CD4-positive, alpha-beta memory T cell (primary cell): ENCODE measurements at places on chromosomes 12 and 14. TPM values are rescaled to one million over a fixed set of nuclear protein-coding genes. Genes with fewer than 3 reads are reported as not detected.

DNA sequence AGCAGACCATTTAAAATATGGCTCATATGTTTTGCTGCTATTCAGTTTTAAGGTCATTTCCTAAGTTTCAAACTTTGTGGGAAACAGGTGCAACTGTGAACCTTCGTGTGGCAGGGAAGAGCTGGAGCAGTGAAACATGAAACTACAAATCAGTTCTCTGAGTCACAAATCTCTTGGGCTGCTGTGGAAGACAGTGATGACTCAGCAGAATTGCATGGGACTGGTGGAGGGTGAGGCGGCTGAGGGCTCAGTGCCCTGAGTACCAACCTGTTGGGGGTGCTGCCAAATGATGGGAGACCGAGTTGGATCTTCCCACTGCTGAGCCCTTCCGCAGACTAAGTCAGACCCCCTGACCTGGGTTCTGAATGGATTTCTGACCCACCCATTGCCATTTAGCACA, 8.4 kb upstream of the CALM1 start:
- no peak for DNase-seq
- no peak overlapping the region for H3K27ac ChIP-seq
- no peak overlapping the region for H3K4me3 ChIP-seq
- H3K27me3 ChIP-seq = no peaks in the 10 kb centered on the region
- H3K4me1 ChIP-seq = peaks cover 22% of the 10 kb centered on the region

DNA sequence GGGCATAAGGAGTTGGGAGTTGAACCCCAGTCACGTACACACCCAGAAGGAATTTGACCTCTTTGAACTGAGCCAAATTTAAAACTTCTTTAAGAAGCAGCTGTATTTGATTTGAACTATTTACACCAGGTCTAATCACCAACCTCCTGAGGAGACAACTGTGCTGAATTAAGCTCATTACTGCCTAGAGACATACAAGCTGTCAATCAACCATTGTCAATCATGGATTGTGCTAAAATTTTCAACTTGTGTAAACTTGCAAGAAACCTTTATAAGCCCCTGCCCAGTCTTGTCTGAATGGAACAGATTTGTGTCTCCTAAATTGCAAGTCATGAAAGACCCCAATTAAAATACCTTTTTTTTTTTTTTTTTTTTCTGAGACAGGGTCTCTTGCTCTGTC, 44.3 kb upstream of the RESF1 start:
- H3K27me3 ChIP-seq = no peaks in the 10 kb centered on the region
- no peak overlapping the region for H3K27ac ChIP-seq
- no peak for DNase-seq
- no peak overlapping the region for H3K4me3 ChIP-seq
- no peaks in the 10 kb centered on the region for H3K4me1 ChIP-seq

DNA sequence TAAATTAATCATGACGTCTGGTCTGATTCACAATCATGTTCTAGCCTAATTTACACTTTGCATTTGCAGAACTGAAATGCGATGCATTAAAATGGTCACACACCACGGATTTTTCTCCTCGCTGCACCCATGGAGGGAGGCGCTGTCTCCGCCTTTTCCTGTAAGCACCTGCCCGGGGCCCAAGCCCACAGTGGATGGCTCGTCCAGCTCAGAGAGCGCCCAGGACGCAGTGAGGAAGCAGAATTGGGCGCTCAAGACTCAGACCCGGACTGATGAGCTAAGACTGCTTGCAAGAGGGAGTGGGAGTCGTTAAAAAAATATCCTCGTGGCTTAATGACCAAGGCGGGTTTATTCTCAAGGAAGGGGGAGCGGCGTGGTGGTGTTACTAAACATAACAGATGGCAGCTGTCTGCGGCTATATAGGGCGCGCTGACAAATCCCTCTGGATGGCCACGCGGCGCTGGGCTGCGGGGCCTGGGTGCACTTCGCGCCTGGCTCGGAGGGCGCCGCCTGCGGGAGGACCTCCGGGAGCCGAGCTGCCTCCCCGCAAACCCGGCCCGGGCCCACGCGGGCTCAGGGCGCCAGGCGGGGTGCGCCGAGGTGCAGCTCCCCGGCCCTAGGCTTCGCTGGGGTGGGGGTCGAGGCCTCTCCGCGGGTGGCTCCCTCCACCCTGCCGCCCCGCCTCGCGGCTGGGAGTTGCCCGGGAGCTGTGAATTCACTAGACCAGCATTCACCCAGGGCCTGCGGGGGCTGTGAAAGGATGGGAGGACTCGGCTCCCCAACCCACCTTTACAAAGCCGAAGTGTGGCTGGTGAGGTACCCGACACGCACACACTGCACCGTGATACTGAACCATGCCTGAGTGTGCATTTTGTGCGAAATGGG, 78.7 kb downstream of the PPM1A start:
- peaks cover 17% of the 10 kb centered on the region for H3K4me1 ChIP-seq
- H3K27ac ChIP-seq = no peak overlapping the region
- no peak overlapping the region for H3K4me3 ChIP-seq
- no peaks in the 10 kb centered on the region for H3K27me3 ChIP-seq
- DNase-seq = peak; percentile 43

DNA sequence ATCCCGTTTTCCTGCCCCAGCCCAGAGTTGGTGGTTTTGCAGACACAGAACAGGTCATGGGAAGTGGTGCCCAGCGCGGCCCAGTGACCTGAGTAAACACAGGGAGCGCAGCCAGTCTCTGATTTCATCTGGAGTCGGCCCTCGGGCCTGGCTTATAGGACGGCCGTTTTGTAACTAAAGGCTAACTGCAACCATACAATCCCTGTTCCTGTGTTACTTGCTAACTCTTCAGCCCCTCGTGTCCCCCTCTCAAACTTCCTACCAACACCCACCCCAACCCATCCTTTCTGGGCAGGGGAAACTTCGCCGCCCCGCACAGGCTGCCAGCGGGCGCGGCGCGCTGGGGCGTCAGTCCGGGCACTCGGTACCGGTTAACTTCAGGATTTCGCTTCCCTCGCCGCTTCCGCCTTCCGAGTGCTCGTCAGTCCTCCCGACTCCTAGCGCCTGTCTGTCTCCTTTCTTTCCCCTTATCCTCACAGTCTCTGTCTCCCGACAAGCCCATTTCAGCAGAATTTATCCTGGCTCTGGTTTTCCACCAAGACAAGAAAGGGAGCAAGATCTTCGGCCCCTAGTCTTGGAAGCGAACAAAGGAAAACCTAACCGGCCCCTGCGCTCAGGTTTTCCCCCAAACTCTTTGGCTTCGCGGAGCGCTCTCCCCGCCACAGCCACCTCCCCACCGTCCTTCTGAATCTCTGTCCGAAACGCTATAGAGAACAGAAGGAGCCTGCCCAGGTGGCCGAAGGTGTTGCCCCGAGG, 2.0 kb downstream of the SIX1 start:
- H3K27me3 ChIP-seq = peaks cover 73% of the 10 kb centered on the region
- no peaks in the 10 kb centered on the region for H3K36me3 ChIP-seq
- H3K4me1 ChIP-seq = peaks cover 42% of the 10 kb centered on the region
- no peak overlapping the region for H3K27ac ChIP-seq

- H3K27ac ChIP-seq = no peak overlapping the region
- no peaks in the 10 kb centered on the region for H3K36me3 ChIP-seq
- no peak overlapping the region for H3K4me3 ChIP-seq
These were observed 50.0 kb downstream of the SPRING1 start for GRCh38 chr12:116687888-116688287.

GRCh38 chr12:107364875-107365518, 271.6 kb upstream of the CRY1 start:
- no peak overlapping the region for H3K4me3 ChIP-seq
- no peaks in the 10 kb centered on the region for H3K27me3 ChIP-seq
- DNase-seq = no peak
- no peak overlapping the region for H3K27ac ChIP-seq
- H3K36me3 ChIP-seq = no peaks in the 10 kb centered on the region

- no peak overlapping the region for H3K4me3 ChIP-seq
- H3K27me3 ChIP-seq = no peaks in the 10 kb centered on the region
- H3K27ac ChIP-seq = no peak overlapping the region
- peaks cover 8% of the 10 kb centered on the region for H3K4me1 ChIP-seq
- H3K36me3 ChIP-seq = no peaks in the 10 kb centered on the region
These were observed 36.2 kb upstream of the RESF1 start for GRCh38 chr12:31923063-31923412.

DNA sequence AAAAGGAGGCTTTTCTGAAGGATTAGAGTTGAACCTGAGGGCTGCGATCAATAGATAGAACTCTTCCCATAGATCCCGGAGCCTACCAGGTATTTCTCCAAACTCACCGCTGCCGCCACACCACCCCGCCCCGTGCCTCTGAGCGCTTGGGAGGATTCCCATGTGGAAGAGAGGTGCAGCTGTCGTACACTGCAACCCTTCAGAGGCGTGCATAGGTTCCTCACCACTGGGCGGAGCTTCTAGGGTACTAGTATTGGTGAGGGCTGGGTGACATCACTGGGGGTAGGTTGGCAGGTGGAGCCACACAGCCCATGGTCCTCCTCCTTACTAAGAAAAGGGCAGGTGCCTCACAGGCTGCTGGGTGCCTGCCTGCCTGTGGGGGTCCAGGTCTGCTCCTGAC, 127.0 kb downstream of the TSPAN9 start:
- H3K27ac ChIP-seq = no peak overlapping the region
- DNase-seq = no peak
- no peaks in the 10 kb centered on the region for H3K4me1 ChIP-seq
- no peak overlapping the region for H3K4me3 ChIP-seq

DNA sequence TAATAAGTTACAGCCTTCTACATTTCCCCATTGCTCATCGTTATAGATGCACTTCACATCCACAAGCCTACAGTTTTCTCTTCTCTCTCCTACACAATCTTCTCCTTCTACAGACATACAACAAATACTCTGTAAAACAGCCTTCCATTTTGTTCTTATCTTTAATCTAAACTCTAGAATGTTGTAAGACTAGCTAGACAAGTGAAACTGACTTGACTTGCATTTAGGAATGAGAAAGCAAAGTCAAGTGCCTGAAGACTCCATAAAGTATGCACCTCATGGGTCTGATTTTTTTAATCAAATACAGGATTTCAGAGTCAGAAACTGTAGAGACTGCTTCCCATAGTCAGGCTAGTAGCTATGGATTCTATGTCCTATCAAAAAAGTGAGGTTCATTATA, 190.3 kb downstream of the KLHL28 start:
- no peak for DNase-seq
- no peak overlapping the region for H3K27ac ChIP-seq
- H3K4me1 ChIP-seq = no peaks in the 10 kb centered on the region
- no peaks in the 10 kb centered on the region for H3K27me3 ChIP-seq

The TAS2R14 gene
- 1.9 TPM for total RNA-seq

- H3K36me3 ChIP-seq = no peaks in the 10 kb centered on the region
- no peaks in the 10 kb centered on the region for H3K27me3 ChIP-seq
- no peak overlapping the region for H3K4me3 ChIP-seq
- peaks cover 34% of the 10 kb centered on the region for H3K4me1 ChIP-seq
These were observed 10.6 kb upstream of the ANO6 start for GRCh38 chr12:45205165-45205825.

The TAS2R19 gene
- total RNA-seq = 3.1 TPM

DNA sequence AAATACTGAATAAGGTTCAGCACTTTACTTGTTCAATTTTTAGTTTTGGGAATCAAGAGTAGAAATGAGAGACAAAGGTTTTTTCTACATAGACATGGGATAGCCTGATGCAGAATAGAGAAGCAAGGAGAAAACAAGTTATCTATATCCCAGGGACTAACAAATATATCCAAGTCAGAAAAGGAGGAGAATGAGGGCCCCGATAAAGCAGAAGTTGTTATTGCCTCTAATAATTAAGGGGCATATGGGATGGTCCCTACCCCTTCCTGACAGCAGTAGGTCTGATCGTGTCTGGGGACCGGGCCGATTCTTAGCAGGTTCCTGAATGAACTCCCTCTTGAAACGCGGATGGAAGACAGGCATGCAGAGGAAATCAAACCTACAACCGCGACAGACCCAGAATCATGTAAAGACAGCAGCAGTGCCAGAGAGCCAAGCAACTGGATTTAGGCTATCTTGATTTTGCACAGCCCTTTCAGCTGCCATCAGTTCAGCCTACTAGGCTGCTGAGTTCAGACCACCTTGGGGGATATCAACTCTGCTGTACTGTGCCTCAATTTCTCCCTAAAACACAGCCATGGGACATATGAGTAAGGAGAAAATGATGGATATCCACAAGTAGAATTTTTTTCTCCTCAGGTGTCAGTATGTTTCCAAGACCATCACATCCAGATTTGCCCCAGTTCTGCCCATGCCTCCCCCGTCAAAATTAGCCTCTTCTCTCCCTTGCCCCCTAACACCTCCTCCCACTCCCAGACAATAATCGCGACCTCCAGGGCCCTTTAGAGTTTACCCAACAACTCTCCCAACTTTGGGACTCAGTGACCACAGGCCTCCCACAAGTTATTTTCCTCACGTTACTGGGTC, 706 bp downstream of the PRMT5 start:
- no peak for DNase-seq
- H3K36me3 ChIP-seq = peaks cover 12% of the 10 kb centered on the region
- no peaks in the 10 kb centered on the region for H3K27me3 ChIP-seq
- peak overlapping the region; percentile 91 for H3K27ac ChIP-seq
